ENCODE measurements at places on chromosomes 1 and 21.

- peak; percentile 47 for DNase-seq
Observed at GRCh38 chr1:160085686-160086455, 4.5 kb downstream of the KCNJ9 start.

GRCh38 chr1:218349348-218350034 lies 4.4 kb downstream of the TGFB2 start:
- no peak for DNase-seq

DNA sequence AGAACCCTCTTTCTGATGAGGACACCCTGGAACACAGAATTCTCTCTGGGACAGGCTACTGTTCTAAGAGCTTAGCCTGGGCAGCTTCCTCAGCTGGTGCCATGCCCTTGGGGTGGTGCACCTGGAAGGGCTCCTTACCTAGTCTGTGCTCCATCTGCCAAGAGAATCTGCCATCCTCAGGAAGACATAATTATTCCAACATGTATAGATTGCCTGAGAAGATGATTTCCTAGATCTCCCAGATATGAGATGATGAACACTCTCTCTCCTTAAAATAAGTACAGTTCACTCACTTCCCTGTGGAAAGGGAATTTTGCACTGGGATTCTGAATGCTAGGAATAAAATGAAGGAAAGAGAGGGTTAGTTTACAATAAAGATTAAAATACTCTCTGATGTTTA lies 87.6 kb downstream of the NENF start:
- DNase-seq = no peak

DNA sequence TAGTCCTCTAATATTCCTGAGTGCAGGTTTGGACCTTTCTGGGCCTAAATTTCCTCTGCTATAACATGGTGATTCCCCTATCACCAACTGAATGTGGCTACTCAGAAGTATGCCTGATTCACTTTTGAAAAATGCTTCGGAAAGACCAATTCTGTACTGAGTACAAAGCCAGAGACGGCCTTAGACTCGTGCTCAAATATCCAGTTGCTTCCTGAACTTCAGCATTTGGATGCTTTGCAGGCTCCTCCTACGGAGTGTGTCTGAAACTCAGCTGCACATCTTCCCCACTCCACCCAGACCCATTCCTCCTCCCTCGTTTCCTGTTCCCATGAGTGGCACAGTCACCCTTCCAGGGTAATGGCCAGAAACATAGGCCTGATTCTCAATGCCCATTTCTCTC lies 98.4 kb upstream of the GADD45A start:
- no peak for DNase-seq

DNA sequence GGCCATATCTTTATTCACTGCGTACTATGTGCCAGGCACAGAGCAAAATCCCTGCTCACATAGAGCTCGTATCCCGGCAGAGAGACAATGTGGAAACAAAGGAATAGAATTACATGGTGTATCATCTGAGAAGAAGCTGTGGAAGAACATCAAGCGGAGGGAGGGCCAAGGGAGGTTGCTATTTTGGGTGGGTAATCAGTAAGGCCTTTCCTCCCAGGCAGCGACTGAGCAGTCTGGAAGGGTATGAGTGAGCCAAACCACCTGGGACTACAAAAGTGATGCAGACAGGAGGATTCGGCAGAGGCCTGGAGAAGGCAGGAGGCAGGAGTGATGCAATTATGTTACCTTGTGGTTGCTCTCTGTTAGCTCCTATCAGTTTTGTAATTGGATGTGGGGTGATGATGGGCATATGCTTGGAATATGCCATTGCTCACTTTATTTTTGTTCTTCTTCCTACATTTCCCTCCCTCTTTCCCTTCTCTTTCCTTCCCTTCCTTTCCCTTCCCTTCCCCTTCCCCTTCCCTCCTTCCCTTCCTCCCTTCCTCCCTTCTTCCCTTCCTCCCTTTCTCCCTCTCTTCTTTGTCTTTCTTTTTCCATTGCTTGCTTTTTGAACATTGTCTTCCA lies 172.9 kb downstream of the DISC1 start:
- no peak for DNase-seq

- no peak for DNase-seq
Observed at GRCh38 chr1:165486663-165487062, 41.7 kb upstream of the RXRG start.

DNA sequence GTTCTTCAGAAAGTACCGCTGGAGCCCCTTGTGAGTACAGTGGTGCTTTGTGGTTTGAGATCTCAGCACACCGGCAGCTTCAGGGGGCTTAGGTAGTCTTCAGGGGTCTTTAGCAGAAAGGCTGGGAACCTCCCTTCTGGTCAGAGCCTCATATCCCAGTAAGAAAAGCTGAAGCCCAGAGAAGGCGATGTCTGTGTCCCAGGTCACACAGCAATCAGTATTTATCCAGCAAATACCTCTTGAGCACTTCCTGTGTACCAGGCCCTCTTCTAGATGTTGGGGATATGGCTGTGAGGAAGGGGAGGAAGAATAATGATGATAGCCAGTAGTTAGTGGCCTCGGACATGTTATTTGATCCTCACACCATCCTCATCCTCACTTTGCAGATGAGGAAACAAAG lies 14.3 kb downstream of the SERINC2 start:
- DNase-seq = no peak

DNA sequence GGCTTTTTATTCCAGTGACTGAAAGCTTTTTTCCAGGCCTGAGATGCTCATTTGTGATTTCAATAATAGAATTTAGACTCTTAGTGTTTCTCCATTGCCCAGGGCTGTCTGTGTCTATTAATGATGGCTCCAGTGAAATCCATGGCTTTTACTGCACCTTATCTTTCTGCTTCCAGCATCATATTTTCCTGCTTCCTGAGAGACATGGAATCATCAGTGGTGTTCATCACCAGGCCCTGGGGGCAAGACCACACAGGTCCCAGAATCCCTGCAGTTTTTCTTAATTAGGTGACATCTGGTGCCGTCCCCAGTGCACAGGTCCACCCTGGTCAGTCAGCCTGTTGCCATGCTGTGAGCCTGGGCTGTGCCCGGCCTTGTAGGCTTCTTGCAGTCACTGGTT lies 15.5 kb downstream of the NT5C1A start:
- no peak for DNase-seq

DNA sequence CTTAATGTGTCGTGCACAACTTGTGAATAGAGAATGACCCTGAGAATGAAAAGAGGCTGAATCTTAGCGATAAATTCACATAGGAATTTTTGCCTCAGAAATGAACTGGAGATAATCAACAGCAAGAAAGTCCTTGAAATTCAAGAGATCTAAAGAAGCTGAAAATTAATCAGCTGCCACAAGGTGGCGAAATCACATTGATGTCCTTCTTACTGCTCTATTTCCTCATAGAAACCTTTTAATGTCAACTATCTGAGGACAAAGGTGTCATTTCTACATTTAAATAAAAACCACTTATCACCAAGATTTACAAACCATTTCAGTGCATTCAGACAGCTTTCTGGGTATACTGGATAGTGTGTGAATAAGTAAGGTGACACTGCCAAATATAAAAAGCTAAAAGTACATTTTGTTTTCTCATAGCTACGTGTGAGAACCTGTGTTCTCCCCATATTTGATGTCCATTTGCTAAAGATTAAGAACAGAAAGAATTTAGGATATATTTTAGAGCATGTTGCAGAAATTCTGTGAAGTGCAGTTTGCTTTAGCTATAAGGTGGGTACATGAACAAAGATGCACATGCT lies 485.3 kb upstream of the PTBP2 start:
- peak; percentile 6 for DNase-seq

GRCh38 chr1:53860967-53861411 lies 22.9 kb upstream of the NDC1 start:
- peak; percentile 44 for DNase-seq

DNA sequence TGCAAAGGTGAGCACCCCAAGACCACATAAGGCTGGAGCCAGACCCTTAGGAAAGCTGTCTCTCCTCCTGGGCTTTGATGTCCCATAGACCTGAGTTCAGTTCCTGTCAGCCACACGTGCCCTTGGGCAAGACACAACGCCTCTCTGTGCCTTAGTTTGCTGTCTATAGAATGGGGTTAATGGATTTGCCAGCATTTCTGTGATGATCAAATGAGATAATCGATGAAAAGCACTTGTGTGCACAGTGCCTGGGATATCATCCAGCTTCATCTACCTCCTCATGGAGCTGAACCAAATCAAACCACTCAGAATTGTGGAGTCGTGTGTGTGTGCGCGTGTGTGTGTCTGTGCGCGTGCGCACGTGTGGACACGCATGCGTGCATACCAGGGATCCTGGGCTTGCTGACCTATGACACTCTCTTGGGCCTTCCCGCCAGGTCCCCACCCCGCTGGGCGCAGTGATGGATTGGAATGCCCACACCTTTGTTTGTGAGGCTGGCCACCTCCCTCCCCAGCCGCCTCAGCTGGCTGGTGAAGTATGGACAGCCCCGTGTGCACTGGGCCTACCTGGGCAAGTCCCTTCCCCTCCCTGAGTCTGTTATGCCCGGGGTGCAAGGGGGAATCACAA lies 5.2 kb downstream of the TTC22 start:
- DNase-seq = no peak
